NCI-H69 (cell line): ENCODE measurements at places on chromosomes 6 and 20.
A peak's percentile ranks its signal among the peaks of the same experiment; 100 is the strongest.

- DNase-seq, result no peak
Observed at GRCh38 chr6:25874822-25875562, 949 bp upstream of the SLC17A3 start.

- no peak for DNase-seq
Observed at GRCh38 chr6:169163411-169163901, 90.2 kb downstream of the THBS2 start.

GRCh38 chr6:108690326-108691049 is 129.8 kb downstream of the FOXO3 start:
- DNase-seq, result peak; percentile 22

GRCh38 chr6:36663504-36664446 is 14.7 kb upstream of the CDKN1A start:
- DNase-seq, result no peak

DNA sequence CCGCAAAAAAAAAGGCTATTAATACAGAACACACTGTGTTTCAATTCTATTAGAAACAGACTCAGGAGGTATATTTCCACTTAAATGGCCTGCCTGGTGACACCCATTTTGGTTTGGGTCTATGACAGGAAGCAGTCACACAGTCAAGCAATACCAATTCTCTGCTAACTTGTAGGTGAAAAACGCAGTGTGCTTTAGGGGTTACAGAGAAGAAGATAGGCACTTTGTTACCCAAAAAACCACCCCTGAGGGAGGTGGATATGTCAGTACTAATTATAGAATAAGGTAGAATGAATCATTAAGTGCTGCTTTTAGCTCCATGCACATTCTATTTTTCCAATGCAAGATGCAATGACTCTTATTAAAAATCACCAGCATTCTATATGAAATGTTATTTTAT is 53.8 kb downstream of the DNAAF9 start:
- no peak for DNase-seq

- no peak for DNase-seq
Observed at GRCh38 chr20:56378386-56378785, 13.6 kb downstream of the AURKA start.

- DNase-seq, result no peak
Observed at GRCh38 chr20:21971436-21971835, 266.0 kb downstream of the PAX1 start.

- peak; percentile 93 for DNase-seq
Observed at GRCh38 chr6:26195376-26195923, 108.2 kb downstream of the HFE start.

DNA sequence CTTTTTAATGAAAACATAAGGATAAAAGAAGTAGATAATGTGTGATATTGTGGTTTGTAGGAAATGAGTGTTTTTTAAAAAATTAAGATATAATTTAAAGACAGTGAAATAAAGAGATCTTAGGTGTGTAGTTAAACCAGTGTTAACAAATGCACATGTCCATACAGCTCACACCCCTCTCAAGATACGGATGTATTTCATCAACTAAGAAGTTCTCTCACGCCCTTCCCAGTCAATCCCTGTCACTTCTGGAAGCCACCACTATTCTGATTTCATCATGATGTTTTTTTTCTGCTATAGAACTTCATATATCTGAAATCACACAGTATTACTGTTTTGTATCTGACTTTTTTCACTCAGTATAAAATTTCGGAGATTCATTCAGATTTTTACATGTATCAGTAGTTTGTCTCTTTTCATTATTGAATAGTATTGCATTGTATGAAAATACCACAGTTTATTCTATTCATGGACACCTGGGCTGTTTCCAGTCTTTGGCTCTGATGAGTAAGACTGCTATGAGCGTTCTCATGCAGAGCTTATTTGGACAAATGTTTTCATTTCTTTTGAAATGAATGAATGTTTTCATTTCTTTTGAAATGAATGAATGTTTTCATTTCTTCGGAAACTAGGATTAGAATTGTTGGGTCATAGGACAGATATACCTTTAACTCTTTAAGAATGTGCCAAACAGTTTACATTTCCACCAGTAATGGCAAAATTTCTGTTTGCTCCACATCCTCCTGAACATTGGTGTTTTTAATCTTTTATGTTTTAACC is 49.7 kb upstream of the ELOVL5 start:
- no peak for DNase-seq

- DNase-seq, result peak; percentile 2
Observed at GRCh38 chr20:51399006-51399890, 143.3 kb downstream of the NFATC2 start.

GRCh38 chr20:14595051-14595450 is 257.6 kb upstream of the FLRT3 start:
- DNase-seq, result peak; percentile 95

- DNase-seq, result peak; percentile 55
Observed at GRCh38 chr6:53543359-53544216, 1.3 kb downstream of the GCLC start.

DNA sequence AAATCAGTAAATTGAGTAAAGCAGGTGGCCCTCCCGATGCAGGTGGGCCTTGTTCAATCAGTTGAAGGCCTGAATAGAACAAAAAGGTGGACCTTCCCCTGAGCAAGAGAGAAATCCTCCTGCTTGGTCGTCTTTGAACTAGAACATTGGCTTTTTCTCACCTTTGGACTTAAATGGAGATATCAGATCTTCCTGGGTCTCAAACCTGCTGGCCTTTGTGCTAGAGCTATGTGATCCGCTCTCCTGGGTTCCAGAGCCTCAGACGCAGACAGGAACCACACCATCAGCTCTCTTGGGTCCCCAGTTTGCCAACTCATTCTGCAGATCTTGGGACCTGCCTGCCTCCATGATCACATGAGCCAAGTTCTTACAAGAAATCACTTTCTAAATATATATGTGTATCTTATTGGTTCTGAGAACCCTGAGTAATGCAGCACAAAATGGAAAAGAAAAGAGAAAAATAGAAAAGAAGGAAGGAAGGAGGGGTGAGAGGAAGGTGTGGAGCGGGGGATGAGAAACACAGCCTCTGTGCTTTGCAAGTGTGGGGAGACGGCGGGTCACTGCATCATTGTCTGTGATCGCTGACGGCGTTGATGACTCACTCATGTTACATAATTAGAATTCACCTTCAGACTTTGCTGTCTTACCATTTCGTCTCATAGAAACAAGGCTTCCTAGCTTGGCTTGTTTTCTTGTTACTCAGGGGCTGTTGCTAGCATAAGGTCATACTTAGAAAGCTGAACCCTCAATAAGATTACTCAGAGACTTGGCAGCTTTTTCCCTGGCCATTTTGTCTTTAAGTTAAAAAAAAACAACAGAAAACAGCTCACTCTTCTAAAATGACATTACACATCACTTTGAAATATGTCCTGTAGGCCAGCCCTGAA is 85.7 kb upstream of the NEDD9 start:
- peak; percentile 14 for DNase-seq

- DNase-seq, result no peak
Observed at GRCh38 chr20:24729896-24730605, 219.0 kb upstream of the CST7 start.

- DNase-seq, result no peak
Observed at GRCh38 chr20:35638751-35639150, 23.1 kb downstream of the SPAG4 start.

GRCh38 chr20:61350500-61351250 is 98.6 kb downstream of the CDH4 start:
- no peak for DNase-seq

- DNase-seq, result no peak
Observed at GRCh38 chr20:18323705-18324104, 35.4 kb downstream of the ZNF133 start.

DNA sequence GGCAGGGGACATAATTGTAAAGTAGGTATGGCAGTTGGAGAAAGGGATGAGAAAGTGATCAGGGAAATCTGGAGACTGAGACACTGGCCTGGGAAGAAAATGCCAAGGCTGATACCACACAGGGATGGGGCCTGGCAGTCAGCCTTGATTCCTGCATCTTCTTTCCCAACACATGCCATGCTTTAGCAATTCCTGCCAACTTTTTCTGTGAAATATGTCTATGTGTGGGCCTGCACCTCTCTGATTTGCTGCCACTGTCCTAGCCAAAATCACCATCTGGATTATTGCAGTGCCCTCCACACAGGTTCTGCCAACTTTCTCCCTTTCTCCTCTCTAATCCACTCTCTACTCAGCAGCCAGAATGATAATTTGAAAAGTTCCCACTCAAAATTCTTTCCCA is 759.8 kb upstream of the CITED2 start:
- no peak for DNase-seq

DNA sequence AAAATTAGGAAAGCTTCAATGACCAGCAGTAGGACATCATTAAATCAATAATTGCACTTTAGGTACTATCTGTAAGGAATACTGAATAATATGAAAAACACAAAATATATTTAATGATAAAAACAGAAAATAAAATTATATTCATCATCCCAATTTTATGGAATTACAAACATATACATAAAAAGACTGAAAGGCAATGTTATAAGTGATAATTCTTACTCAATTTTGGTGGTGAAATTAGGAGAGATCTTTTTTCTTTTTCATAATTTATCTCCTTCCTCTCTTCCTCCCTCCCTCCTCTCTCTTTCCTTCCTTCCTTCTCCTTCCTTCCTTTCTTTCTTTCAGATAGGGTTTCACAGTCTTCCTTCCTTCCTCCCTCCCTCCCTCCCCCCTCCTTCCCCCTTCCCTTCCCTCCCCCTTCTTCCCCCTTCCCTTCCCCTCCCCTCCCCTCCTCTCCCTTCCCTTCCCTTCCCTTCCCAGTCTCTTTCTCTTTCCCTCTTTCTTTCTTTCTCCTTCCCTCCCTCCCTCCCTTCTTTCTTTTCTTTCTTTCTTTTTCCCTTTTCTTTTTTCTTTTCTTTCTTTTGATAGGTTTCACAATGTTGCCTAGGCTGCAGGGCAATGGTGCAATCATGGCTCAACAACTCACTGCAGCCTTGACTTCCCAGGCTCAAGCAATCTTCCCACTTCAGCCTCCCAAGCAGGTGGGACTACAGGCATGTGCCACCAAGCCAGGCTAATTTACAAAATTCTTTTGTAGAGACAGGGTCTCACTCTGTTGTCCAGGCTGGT is 36.8 kb downstream of the RSPH3 start:
- no peak for DNase-seq

- no peak for DNase-seq
Observed at GRCh38 chr6:144417681-144418080, 132.5 kb downstream of the UTRN start.

GRCh38 chr6:144259986-144260385 is 25.1 kb upstream of the UTRN start:
- DNase-seq, result no peak

GRCh38 chr20:33233129-33233774 is 2.5 kb upstream of the BPIFA1 start:
- DNase-seq, result peak; percentile 36

- DNase-seq, result no peak
Observed at GRCh38 chr6:154942770-154943169, 52.3 kb upstream of the TIAM2 start.

GRCh38 chr20:829551-829950 is 4.0 kb upstream of the FAM110A start:
- no peak for DNase-seq

GRCh38 chr6:150297327-150298029 is 71.3 kb upstream of the IYD start:
- no peak for DNase-seq

GRCh38 chr6:53761036-53761435 is 33.8 kb upstream of the LRRC1 start:
- peak; percentile 14 for DNase-seq

DNA sequence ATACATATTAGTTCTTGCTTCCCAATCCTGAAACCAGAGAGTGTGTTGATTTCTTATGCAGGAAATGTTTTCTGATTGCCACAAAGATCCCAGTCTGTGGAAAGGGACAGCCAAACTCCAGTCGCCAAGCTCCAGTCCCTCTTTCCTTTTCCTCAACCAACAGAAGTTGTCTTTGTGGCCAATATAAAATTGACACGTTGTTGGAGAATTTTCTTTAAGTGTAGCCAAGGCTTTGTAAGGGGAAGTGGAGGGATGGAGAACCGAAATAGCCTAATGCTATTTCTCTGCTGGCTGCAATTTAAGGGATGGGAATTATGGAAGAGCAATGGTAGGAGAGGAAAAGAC is 5.4 kb downstream of the ADGRB3 start:
- DNase-seq, result no peak

GRCh38 chr6:131061041-131061750 is 1.8 kb downstream of the EPB41L2 start:
- no peak for DNase-seq

GRCh38 chr6:106477790-106478189 is 117.3 kb downstream of the CRYBG1 start:
- peak; percentile 91 for DNase-seq

DNA sequence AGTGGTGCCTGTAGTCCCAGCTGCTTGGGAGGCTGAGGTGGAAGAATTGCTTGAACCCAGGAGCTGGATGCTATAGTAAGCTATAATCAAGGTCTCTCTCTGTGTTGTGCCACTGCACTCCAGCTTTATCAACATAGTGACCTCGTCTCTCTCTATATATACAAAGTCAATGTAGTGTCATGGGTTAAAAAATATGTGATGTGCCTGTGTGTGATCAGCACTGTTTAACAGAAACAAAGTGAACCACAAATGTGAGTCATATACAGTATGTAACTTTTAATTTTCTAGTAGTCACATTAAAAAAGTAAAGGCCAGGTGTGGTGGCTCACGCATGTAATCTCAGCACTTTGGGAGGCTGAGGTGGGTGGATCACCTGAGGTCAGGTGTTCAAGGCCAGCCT is 85.3 kb upstream of the RNF24 start:
- no peak for DNase-seq

- no peak for DNase-seq
Observed at GRCh38 chr6:144415835-144416237, 130.7 kb downstream of the UTRN start.

DNA sequence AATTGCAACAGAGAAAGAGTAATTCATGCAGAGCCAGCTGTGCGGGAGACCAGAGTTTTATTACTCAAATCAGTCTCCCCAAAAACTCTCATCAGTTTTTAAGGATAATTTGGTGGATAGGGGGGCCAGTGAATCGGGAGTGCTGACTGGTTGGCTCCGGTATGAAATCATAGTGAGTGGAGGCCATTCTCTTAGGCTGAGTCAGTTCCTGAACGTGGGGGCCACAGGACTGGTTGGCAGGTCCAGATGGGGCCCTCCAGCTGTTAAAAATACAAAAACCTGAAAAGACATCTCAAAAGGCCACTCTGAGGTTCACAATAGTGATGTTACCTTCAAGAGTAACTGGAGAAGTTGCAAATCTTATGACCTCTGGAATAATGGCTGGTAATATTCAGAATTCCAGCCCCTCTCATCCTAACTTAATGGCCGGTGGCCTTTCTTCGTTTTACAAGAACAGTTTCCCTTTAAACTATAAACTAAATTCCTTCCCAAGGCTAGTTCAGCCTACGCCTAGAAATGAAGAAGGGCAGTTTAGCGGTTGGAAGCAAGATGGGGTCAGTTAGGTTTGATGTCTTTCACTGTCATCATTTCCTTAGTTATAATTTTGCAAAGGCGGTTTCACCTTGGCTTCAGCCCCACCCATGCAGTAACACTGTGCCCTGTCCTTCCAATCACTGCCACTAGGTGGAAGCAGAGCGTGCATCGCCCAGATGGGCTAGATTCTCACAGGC is 6.8 kb upstream of the MICA start:
- peak; percentile 64 for DNase-seq

GRCh38 chr6:105545947-105546731 is 143.3 kb upstream of the PREP start:
- DNase-seq, result no peak

- no peak for DNase-seq
Observed at GRCh38 chr6:106381223-106381622, 20.7 kb downstream of the CRYBG1 start.

GRCh38 chr6:75546381-75546780 is 52.8 kb upstream of the FILIP1 start:
- peak; percentile 14 for DNase-seq
